ENCODE measurements at places on chromosomes 3 and 15.
A peak's percentile ranks its signal among the peaks of the same experiment; 100 is the strongest.

DNA sequence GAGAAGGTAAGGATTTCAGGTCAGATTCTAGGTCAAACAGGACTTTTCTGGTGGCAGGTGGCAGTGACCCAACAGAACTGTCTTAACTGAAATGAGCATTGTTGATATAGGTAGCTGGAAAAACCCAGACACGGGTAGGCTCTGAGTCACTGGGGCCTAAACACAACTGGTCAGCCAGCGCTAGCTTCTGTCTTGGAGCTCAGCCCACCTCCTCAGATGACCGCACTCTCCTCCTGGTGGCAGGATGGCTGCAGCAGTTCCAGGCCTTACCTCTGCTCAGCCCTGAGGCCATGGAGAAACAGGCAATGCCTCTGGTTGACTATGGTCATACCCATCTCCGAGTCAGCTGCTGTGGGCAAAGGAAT lies 61.1 kb upstream of the GATA2 start:
- no peak overlapping the region for H3K4me3 ChIP-seq
- H3K4me1 ChIP-seq: no peaks in the 10 kb centered on the region

- no peak overlapping the region for H3K27ac ChIP-seq
- H3K4me3 ChIP-seq: no peak overlapping the region
- no peaks in the 10 kb centered on the region for H3K4me1 ChIP-seq
- H3K36me3 ChIP-seq: no peaks in the 10 kb centered on the region
These were observed 3.2 kb upstream of the AGBL1 start for GRCh38 chr15:86076468-86076867.

GRCh38 chr3:141816958-141817357 lies 53.8 kb downstream of the GRK7 start:
- H3K4me3 ChIP-seq: no peak overlapping the region
- H3K27ac ChIP-seq: no peak overlapping the region
- DNase-seq: no peak
- H3K27me3 ChIP-seq: no peaks in the 10 kb centered on the region
- H3K4me1 ChIP-seq: no peaks in the 10 kb centered on the region

DNA sequence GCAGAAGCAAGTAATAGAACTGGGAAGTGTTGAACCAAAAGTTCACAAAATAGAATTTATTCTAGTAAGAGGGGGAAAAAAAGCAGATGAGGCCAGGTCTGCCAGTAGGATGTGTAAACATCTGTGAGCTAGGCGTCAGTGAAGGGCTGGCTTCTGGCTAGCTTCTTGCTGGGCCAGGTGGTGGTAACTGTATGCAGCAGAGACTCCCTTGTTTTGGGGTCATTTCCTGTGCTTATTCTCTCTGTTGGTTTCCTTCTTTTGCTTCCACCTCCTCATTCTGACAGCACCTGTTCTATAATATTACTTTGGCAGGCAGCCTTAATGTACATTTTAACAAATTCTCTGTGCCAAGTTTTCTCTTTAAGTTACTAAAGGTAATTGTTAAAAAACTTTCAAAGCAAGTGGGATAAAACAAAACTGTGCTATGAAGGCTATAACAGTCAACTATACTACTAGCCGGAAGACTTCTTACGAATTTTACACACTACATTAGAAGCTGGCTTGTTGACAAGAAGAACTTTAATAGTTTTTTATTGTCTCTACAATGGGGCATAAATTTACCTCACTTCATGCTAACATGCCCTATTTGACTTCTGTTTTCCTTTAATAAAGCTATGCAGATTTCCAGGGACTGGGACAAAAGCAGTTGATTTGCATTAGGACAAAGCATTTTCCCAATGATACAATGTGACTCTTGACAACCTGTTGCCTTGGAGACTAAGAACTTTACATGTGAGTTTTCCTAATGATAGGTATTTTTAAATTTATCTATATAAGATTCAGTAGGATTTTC lies 318.8 kb upstream of the NAALADL2 start:
- no peaks in the 10 kb centered on the region for H3K4me1 ChIP-seq
- H3K4me3 ChIP-seq: no peak overlapping the region
- no peak overlapping the region for H3K27ac ChIP-seq
- no peaks in the 10 kb centered on the region for H3K36me3 ChIP-seq
- DNase-seq: no peak

DNA sequence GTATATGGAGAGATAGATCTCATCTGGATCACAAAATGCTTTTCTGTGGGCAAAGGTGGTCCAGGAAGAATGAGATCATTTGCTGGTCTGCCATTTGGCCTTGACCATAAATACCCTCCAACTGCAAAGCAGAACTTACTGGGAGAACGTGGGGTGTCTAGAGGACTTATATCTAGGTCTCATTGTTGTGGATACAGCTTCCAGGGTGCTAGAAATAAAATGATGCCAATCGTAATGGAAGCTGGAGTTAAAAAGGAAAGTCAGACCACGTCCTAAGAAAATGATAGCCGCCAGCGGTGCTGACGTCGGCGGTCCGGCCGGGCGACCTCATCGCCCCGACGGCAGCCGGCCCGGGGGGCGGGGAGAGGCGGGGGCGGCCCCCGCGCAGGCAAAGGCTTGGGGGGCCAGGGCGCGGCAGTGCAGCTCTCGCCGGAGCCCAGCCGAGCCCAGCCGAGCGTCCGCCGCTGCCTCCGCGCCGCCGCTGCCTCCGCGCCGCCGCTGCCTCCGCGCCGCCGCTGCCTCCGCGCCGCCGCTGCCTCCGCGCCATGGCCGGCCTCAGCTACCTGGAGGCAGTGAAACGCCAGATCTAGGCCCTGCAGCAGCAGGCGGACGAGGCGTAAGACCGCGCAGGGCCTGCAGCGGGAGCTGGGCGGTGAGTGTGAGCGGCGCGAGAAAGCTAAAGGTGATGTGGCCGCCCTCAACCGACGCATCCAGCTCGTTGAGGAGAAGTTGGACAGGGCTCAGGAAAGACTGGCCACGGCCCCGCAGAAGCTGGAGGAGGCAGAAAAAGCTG lies 89.5 kb downstream of the EOMES start:
- peaks cover 8% of the 10 kb centered on the region for H3K4me1 ChIP-seq
- H3K27ac ChIP-seq: peak overlapping the region; percentile 83
- no peaks in the 10 kb centered on the region for H3K36me3 ChIP-seq
- no peaks in the 10 kb centered on the region for H3K27me3 ChIP-seq
- H3K4me3 ChIP-seq: peak overlapping the region; percentile 49

DNA sequence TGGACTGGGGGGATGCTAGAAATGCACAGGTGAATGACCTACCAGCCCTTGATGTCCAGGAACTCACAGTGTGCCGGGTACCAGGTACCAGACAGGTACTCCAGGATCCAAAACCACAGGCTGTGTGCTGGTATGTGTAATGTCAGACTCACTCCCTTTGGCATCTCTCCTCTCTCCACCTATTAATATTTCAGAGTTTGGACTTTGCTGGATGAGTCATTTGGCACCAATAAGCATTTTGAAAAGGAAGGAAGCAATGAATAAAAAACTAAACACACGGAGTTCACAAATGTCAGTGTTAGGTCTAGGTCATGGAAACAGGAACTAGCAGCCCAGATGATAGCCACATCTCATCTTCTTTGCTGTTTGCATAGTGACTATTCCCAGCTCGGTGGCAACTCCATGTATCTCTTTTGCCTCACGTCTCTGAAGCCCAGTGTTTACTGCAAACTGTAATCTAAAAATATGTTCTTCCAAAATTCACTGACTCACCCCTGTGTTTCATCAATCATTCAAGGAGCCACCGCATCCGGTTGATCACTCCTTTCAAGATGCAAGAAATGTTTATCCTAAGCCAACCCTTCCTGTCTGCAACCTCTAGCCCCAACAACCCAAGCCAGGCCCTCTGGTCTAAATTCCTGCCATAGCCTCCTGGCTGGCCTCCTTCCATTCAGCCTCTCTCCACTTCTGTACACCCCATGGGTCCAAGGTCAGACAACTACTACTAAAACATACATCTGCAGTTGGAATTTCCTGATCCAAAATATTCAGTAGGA lies 8.4 kb downstream of the ITGB5 start:
- H3K36me3 ChIP-seq: no peaks in the 10 kb centered on the region
- no peaks in the 10 kb centered on the region for H3K4me1 ChIP-seq
- no peaks in the 10 kb centered on the region for H3K27me3 ChIP-seq
- peak overlapping the region; percentile 80 for H3K27ac ChIP-seq

DNA sequence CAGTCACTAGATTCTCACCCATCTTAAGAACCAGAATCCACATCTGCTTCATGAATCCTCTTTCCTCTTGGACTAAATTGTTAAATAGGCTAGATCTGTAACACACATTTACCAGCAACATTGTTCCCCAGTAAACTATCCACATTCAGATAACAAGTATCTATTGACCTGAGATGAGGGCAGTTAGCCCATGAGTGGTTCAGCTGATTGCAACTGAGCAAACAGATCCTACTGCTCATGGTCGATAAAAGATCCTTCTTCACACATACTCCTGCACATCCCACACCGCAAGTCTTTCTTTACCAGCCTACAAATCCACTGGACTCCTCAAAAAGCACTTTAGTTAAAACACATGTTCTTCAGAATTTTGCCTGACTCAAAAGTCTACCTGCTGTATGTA lies 59.2 kb downstream of the UACA start:
- H3K36me3 ChIP-seq: no peaks in the 10 kb centered on the region
- H3K27me3 ChIP-seq: no peaks in the 10 kb centered on the region
- DNase-seq: no peak
- H3K27ac ChIP-seq: peak overlapping the region; percentile 60

DNA sequence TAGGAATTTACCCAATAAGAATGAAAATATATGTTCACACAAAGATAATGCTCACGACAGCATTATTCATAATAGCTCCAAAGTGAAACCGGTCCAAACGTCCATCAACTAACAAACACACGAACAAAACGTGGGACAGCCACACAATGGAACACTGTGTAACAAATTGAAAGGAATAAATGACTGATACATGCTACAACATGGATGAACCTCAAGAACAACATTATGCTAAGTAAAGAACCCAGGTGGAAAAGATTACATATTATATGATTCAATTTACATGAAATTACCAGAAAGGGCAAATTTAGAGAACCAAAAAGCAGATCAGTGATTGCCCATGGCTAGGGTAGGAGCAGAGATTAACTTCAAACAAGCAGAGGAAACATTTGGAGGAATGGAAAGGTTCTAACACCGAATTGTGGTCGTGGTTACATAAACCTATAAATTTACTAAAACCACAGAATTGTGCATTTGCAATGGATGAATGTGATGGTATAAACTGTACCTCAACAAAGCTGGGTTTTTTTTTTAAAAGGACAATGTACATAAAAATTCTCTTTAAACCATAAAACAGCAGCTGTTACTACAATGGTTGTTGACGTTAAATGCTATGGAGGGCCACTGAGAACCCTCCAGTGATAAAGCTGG lies 76.3 kb downstream of the XXYLT1 start:
- no peak overlapping the region for H3K27ac ChIP-seq
- H3K27me3 ChIP-seq: no peaks in the 10 kb centered on the region
- H3K4me1 ChIP-seq: no peaks in the 10 kb centered on the region
- peak; percentile 7 for DNase-seq

DNA sequence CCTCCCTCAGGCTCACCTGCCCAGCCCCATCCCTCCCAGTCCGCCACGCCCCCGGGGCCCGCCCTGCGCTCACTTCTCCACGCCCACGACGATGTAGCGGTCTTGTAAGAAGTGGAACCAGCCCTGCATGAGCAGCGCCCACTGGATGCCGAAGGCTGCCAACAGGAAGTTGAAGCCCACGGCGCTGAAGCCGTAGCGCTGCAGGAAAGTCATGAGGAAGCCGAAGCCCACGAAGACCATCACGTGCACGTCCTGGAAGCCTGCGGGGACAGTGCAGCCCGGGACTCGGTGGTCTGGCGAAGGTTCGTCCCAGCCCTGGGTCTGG lies 9.7 kb downstream of the RHCG start:
- peaks cover 8% of the 10 kb centered on the region for H3K4me1 ChIP-seq
- H3K27me3 ChIP-seq: no peaks in the 10 kb centered on the region
- H3K4me3 ChIP-seq: no peak overlapping the region
- H3K36me3 ChIP-seq: no peaks in the 10 kb centered on the region
- DNase-seq: no peak
- H3K27ac ChIP-seq: no peak overlapping the region

DNA sequence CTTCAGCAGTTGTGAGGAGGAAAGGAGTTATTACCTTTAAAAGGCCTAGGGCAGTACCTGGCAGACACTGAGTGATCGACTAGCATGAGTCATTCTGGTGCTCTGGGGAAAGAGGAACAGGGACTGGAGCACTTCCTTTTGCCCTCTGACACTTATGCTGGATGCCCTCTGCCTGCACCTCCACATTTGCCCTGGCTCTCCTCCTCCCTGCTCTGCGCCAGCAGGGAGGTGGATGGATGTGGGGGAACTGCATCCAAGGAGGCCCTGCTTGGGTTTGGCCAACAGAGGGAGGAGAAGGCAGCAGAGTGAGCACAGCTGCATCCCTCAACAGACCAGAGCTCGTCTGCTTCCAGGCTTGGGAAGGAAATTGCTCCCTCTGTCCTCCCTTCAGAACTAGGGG lies 75.0 kb downstream of the SEMA5B start:
- no peaks in the 10 kb centered on the region for H3K36me3 ChIP-seq
- H3K4me1 ChIP-seq: peaks cover 4% of the 10 kb centered on the region

- H3K27me3 ChIP-seq: no peaks in the 10 kb centered on the region
- no peaks in the 10 kb centered on the region for H3K4me1 ChIP-seq
- DNase-seq: no peak
- H3K4me3 ChIP-seq: no peak overlapping the region
- H3K27ac ChIP-seq: no peak overlapping the region
- no peaks in the 10 kb centered on the region for H3K36me3 ChIP-seq
These were observed 161.0 kb upstream of the SLC24A5 start for GRCh38 chr15:47959617-47960413.

GRCh38 chr15:101051291-101052030 lies 132.3 kb downstream of the LRRK1 start:
- DNase-seq: peak; percentile 54
- no peak overlapping the region for H3K4me3 ChIP-seq
- no peak overlapping the region for H3K27ac ChIP-seq

- no peaks in the 10 kb centered on the region for H3K36me3 ChIP-seq
- no peak overlapping the region for H3K27ac ChIP-seq
- H3K4me3 ChIP-seq: no peak overlapping the region
- no peaks in the 10 kb centered on the region for H3K4me1 ChIP-seq
- H3K27me3 ChIP-seq: no peaks in the 10 kb centered on the region
These were observed 122.4 kb downstream of the LSAMP start for GRCh38 chr3:116322750-116323375.

- H3K4me1 ChIP-seq: no peaks in the 10 kb centered on the region
- peak overlapping the region; percentile 79 for H3K27ac ChIP-seq
- no peaks in the 10 kb centered on the region for H3K27me3 ChIP-seq
- DNase-seq: peak; percentile 86
- no peak overlapping the region for H3K4me3 ChIP-seq
These were observed 86.4 kb downstream of the TIGIT start for GRCh38 chr3:114380233-114380651.

- H3K27me3 ChIP-seq: no peaks in the 10 kb centered on the region
- H3K27ac ChIP-seq: peak overlapping the region; percentile 91
- peaks cover 68% of the 10 kb centered on the region for H3K4me1 ChIP-seq
- peak overlapping the region; percentile 43 for H3K4me3 ChIP-seq
- H3K36me3 ChIP-seq: no peaks in the 10 kb centered on the region
- no peak for DNase-seq
These were observed 455.7 kb downstream of the FOXP1 start for GRCh38 chr3:71127844-71128243.

- H3K27ac ChIP-seq: no peak overlapping the region
- H3K36me3 ChIP-seq: no peaks in the 10 kb centered on the region
- H3K27me3 ChIP-seq: no peaks in the 10 kb centered on the region
These were observed 91.6 kb downstream of the FOXB1 start for GRCh38 chr15:60095711-60096110.

GRCh38 chr3:133905376-133905775 lies 9.7 kb upstream of the RAB6B start:
- no peak overlapping the region for H3K4me3 ChIP-seq
- H3K36me3 ChIP-seq: no peaks in the 10 kb centered on the region
- no peak for DNase-seq
- H3K4me1 ChIP-seq: no peaks in the 10 kb centered on the region
- no peak overlapping the region for H3K27ac ChIP-seq

- no peaks in the 10 kb centered on the region for H3K27me3 ChIP-seq
- no peak for DNase-seq
- H3K36me3 ChIP-seq: no peaks in the 10 kb centered on the region
These were observed 567.7 kb downstream of the NAALADL2 start for GRCh38 chr3:175426805-175427204.
